AG09309 (cell line): ENCODE measurements at places on chromosomes 13 and 19.

GRCh38 chr13:61128850-61129645, 286.6 kb downstream of the PCDH20 start:
- DNase-seq, result no peak

GRCh38 chr19:38290631-38291147, 13.4 kb upstream of the C19orf33 start:
- DNase-seq, result peak; percentile 74

GRCh38 chr13:89784161-89784809, 1563.2 kb upstream of the MIR17HG start:
- no peak for DNase-seq

- no peak for DNase-seq
Measured at GRCh38 chr13:29490561-29490885, 105.0 kb downstream of the SLC7A1 start.

DNA sequence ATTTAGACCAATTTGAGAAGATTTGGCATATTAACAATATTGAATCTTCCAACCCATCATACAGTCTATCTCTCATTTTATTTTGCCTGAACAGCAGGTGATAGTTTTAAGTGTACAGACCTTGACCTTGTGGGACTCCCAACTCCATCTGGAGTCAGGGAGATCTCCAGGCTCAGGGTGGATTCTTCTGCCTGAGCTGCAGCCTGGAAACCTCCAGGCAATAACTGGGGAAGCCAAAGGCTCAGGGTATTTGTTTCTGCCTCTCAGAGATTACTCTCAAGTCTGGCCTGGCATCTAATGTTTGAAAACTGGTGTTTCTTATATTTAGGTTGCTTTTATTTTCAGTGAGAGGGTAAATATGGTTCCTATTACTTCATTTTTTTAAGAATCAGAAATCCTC, 102.1 kb upstream of the C1QTNF9B start:
- no peak for DNase-seq

DNA sequence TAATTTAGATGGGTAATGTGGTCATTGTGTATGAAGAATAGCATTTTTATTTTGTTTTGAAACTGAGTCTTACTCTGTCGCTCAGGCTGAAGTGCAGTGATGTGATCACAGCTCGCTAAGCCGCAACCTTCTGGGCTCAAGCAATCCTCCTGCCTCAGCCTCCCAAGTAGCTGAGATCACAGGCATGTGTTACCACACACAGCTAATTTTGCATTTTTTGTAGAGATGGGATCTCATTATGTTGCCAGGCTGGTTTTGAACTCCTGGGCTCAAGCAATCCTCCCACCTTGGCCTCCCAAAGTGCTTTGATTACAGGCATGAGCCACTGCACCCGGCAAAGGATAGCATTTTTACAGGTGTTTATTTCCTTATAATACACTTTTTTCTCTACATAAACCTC, 36.6 kb downstream of the SERTM1 start:
- no peak for DNase-seq

- DNase-seq, result no peak
Measured at GRCh38 chr19:42301646-42302203, at the start of gene PRR19. PRR19 (plus strand) TSS chr19:42302132; CDS start chr19:42309585, 7,453 bp downstream.

DNA sequence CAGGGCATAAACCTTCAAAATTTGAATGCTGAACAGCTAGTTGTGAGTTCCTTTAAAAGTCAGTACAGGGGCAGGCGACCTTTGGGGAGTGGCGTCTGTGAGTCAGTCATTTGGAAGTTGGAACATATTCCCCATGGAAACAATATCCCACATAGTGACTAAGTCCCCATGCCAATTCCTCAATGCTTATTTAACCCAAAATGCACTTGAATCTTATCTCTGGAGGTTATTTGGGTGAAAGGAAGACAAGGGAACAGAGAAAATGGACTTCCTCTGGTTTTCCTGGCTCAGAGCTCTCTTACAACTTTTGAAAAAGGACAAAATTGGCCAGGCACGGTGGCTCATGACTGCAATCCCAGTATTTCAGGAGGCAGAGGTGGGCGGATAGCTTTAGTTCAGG, 479.2 kb upstream of the NBEA start:
- DNase-seq, result peak; percentile 17

GRCh38 chr13:80361883-80362327, 21.0 kb upstream of the SPRY2 start:
- no peak for DNase-seq

- no peak for DNase-seq
Measured at GRCh38 chr19:13018035-13018914, 23.0 kb downstream of the NFIX start.

DNA sequence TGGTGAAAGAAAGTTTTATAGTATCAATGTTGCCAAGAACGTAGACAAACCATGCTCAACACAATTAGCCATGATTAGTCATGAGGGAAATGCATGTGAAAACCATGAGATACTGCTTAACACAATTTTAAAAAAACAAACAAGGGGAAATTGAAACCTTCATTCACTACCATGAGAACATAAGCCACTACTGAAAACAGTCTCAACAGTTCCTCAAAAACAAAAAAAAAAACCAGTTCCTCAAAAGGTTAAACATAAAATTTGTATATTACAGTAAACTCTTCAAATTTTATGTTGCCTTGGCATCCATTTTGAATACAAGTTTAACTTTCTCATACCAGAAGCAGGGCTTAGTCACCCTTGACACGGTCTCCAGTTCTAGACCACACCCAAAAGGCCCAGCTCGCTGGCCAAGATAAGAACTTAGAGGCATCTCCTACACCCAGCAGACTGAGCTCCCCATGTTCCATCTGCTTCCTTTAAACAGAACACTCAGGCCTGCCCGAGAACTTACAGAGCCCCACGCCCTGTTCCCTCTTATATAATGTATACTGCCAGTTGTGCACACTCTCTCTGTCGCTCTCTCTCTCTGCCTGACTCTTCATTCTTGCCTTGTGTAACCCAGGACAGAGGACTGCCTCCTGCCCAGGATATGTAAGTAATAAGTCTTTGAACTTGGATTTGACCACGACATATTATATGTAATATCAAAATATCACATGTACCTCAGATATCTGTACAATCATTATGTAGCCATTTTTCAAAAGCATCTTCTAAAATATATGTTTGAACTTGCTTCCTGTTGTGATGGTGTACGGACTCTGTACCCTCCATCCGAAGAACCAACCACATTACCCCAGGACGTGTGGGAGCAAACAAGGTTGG, 67.4 kb downstream of the STK24 start:
- DNase-seq, result peak; percentile 78

DNA sequence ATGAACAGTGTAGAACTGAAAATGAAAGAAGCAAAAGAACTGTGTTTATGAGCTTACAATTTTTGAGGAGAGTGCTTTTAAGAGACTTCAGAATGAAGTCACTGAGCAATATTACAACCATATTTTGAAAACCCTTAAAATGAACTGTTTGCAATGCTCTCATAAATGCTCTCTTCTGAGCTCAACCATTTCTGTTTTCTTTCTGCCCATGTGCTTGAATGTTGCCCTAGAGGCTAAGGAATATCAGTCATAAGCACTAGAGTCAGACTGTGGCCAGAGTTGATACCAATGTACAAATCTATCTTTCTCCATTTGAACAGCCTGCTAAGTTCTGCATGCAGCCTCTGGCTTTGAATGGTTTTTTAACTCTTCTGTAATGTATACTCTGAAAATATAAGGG, 1092.8 kb downstream of the PCDH9 start:
- DNase-seq, result no peak

DNA sequence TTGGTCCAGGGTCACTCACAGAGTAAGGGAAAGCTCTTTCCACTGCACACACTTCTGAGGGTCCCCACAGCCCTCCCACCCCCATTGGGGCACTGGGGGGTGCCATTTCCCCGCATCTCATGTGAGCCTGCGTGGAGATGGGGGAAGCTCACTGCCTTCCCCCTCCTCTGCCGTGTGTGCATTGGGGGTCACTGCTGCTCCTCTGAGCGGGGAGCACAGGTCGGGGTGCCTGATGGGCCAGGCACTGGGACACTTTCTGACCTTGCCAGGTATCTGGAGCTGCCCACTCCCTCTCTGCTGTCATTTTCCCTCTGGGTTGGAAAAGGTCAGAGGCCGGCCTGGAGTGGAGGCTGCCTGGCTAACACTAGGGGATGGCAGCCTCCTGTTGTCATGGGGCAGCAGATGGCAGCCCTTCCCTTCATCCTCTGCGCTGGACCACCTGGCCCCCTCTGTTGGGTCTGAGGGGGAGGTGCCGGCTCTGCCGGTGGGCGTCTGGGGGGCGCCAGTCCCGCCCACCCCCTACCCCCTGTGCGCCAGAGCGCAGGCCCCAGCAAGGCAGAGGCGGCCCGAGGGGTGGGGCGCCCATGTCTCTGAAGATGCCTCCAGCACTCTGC, 9.1 kb downstream of the SSBP4 start:
- DNase-seq, result no peak

DNA sequence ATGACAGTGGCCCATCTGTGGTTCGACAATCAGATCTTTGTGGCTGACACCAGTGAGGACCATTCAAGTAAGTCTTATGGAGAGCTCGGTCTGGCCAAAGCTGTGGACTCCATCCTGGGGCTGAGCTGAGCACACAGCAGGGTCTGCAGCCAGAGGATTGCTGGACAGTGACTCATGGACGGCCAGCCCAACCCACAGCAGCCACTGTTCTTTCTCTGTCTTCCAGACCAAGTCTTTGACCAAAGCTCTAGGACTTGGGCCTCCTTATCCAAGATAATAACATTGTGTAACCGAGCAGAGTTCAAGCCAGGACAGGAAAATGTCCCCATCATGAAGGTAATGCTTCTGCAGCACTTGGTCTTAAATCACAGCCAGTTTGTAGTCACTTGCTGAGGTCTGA, 12.4 kb downstream of the ATP12A start:
- DNase-seq, result peak; percentile 35

GRCh38 chr13:66087269-66087710, 1142.8 kb downstream of the PCDH9 start:
- no peak for DNase-seq

GRCh38 chr13:87444135-87444534, 227.0 kb upstream of the SLITRK5 start:
- no peak for DNase-seq

DNA sequence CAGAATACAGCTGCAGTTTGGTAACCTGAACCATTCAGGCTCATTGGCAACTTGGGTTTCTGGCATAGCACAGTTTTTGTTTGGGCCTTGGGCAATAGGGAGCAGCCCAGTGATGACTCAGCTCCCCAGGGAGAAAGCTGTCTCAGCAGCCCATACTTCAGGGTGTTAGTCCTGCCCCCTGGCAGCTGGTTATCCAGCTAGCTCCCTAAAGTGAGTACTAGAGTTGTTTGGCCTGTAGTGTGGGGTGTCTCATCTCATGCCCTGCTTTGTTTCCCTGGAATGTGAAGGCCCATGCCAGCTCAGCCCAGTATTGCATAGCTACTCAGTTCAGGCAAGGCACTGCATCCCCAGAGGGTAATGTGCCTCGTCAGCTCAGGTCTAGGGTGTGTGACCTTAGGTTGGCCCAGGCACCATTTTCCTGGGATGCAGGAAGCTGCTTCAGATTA, 18.2 kb upstream of the ZNF543 start:
- peak; percentile 95 for DNase-seq

- peak; percentile 68 for DNase-seq
Measured at GRCh38 chr13:98853771-98854221, 101.3 kb upstream of the SLC15A1 start.

DNA sequence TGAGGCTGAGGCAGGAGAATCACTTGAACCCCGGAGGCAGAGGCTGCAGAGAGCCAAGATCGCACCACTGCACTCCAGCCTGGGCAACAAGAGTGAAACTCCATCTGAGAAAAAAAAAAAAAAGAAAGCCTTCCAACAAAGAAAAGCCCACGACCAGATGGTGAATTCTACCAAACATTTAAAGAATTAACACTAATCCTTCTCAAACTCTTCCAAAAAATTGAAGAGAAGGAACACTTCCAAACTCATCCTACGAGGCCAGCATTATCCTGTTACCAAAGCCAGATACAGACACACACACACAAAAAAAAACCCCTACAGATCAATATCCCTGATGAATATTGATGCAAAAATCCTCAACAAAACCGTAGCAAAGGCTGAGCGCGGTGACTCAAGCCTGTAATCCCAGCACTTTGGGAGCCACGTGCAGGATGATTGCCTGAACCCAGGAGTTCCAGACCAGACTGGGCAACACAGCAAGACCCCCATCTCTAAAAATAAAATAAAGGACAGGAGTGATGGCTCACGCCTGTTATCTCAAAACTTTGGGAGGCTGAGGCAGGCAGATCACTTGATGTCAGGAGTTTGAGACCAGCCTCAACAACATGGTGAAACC, 6.2 kb upstream of the EVI5L start:
- no peak for DNase-seq

DNA sequence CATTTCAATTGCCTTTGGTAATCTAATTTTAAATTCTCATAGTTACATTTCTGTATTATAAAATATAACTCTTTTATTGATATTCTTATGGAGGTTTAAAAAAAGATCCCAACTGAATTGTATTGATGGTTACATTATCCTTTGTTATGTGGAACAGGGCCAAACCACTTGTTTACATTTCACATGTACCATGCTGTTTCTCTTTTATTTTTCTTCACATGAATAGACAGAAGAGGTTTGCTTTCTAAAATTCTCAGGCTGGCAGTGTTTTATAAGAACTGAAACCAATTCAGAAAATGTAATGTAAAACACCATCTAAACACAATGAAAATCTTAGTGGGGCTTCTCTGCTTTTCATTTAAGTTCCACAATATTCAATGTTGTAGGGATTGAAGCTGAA, 122.5 kb downstream of the GPC5 start:
- DNase-seq, result no peak

GRCh38 chr19:35559281-35559659, 4.2 kb downstream of the ATP4A start:
- DNase-seq, result no peak

DNA sequence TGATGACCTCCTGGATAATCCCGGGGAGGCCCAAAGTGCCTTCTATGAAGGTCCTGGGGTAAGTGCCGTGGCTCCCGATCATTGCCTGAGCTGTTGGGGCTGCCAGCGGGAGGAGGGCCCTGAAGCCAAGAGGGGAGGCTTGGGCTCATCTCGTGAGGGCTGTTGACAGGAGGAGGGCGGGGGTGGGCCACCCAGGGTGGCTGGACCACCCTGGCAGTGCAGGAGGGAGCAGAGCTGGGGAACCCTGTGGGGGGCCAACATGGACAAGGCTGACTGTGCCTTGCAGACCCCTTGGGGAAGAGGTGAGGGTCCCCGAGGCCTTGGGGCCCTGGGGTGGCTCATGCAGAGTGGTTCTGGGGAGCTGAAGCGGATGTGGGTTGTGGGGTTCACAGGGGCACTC, 37.4 kb upstream of the EHD2 start:
- no peak for DNase-seq

DNA sequence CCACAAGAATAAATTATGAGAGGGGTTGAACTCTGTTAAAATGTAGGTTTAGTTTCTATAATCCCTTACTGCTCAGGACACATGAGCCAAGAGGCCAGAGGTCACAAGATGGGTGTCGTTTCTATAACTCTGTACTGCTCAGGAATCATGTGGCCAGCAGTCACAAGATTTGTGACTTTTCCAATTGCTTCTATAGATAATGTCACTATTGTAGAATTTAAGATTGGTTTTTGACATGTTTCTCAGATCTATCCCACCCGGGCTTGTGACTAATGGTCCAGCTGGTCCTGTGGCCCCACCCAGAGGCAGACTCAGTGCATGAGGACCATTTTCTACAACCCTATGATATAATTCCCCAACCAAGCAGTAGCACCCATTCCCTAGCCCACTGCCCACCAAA, 662.0 kb upstream of the KLF12 start:
- no peak for DNase-seq

GRCh38 chr19:35715981-35716800, 1.6 kb upstream of the KMT2B start:
- no peak for DNase-seq
